ENCODE measurements at places on chromosomes 2 and 18.

- DNase-seq: no peak
Observed at GRCh38 chr2:216404010-216404618, 8.2 kb upstream of the SMARCAL1 start.

- DNase-seq: no peak
Observed at GRCh38 chr2:48180557-48180956, 274.3 kb upstream of the FBXO11 start.

DNA sequence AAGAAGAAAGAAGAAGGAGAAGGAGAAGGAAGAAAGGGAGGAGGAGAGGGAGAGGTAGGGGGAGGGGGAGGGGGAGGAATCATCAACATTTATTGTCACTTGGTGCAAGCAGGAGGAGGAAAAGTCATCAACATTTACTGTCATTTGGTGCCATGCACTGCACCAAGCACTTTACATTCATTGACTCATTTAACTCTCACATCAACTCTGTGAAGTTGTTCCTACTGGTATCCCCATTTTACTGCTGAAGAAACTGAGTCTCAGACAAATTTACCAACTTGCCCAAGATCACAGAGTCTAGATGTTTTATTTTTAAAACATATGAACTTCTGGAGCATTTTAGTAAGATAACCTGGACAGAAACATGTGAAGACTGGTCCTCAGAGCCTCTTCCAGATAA, 46.7 kb upstream of the NEB start:
- DNase-seq: no peak

DNA sequence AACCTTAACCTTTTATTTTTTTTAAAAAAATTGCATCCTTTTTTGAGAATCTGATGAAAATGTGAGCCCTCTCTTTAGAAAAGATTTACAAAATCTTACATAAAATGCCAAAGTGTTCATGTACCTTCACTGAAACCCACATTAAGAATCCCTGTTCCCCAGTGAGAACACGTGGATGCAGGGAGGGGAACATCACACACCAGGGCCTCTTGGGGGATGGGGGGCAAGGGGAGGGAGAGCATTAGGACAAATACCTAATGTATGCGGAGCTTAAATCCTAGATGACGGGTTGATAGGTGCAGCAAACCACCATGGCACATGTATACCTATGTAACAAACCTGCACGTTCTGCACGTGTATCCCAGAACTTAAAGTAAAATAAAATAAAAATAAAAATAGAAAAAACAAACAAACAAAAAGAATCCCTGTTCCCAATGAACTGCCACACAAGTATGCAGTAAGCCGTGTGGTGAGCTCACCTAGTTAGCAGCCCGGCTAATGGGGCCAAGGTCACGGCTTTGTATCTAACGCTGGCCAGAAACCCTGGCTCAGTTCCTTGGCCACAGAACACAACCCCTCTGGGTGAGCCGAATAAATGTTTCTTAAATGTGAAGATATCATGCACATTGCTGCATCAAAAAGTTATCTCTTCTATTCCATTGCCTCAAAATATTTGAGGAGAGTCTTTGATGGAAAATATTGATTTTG, 41.4 kb downstream of the CHST9 start:
- DNase-seq: no peak

DNA sequence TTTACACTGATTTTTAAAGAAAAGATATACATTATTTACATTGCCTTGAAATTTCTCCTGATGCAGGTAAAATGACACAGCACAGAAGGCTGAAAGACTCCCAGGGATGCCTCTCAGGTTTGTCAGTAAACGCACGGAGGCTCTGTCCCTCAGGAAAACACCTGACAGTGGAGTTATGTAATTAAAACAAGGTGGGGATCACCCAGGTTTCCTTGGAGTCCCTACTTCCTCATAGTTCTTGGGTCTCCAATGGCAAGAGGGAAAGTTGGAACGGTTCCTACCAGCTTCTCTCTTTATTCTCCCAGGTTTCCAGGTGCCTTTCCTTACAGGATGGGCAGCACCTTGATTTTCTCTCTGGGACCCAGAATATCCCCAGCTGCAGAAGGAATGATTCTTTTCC, 654.8 kb downstream of the SLC4A3 start:
- no peak for DNase-seq

- no peak for DNase-seq
Observed at GRCh38 chr2:65436824-65437221, 4.4 kb upstream of the SPRED2 start.

- DNase-seq: no peak
Observed at GRCh38 chr18:53745224-53745967, 479.1 kb downstream of the MBD2 start.

DNA sequence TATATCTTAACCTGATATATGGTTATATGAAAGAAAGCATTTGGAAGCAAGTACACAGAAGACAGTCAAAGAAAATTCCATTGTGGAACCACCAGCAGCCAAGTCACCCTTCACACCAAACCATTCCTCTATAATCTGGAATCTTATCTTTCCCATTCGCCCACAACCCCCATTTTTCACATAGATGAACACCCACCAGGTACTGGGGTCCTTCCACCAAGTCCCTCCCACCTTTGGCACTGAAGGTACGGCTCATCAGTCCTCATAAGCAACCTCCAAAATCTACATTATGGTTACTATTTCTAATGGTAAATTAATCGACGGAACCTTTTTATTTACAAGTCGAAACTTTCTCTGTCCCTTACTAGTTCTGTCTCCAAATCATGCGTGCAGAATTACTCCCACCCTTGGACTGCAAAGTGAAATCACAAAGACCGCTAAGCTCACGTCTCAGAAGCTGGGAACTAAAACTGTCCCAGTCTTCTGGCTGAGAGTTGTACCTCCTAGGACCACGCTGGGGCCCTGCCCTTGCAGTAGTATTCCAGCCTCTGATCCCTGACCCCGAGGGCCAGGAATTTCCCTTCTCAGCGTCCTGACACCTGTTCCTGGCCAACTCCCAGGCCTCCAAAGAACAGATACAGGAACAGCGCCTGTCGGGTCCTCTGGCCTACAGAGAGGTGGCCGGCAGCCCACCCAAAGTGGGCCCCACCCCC, 702 bp downstream of the OLA1 start:
- no peak for DNase-seq

DNA sequence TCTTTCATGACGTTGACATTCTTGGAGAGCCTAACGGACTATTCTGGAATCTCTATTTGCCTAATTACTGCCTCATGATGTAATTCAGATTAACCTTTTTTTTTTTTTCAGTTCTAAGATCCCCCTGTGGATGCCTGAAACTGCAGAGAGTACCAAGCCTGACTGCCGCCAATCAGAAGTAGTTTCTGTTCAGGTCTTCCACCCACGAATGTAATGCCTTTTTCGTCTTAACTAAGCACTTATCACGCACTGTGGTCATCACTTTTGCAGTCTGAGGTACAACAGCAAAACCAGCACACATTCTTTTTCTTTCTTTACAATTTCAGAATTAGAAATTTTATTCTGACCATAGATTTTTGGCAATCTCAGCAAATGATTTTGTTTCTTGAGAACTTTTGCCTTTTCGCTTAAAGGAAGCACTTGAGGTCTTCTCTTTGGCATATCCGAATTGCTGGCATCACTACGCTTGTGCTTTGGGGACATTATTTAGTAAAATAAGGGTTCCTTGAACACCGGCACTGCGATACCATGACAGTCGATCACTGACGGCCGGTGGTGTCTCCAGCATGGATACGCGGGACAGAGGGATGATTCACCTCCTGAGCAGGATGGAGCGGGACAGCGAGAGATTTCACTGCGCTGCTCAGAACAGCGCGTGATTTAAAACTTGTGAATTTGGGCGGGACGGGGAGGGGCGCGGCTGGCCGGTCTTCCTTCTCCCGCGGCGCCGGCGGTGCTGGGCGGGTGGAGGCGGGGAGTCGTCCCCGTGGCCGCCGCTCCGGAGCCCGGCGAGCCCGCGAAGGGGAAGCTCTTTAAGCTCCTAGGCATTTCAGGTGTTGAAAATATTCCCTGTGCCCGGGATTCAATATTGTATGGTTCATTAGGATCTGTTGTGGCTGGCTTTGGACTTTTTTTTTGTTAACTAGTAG, 32.0 kb upstream of the GPR55 start:
- no peak for DNase-seq

DNA sequence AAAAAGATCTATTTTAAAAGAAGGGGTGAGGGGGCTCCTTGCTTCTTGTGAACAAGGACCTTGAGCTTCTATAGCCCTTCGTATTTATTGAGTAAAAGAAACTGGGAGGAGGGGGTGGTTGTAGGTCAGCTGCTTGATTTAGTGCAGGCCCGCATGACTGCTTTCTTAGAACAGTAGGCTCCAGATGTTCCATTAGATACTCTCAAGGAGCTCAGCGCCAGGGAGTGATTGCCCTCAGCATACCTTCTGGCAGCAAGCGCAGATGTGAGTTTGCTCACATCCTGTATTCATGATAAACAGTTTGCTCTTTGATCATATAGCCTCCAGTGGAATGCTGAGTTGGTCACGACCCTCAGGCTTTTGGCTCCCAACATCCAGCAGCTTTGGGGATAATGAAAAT, 108.9 kb upstream of the XPO1 start:
- DNase-seq: no peak

Measured in NCI-H1436 (cell line).